ENCODE measurements at places on chromosomes 3 and 15. TPM values are rescaled to one million over a fixed set of nuclear protein-coding genes. Genes with fewer than 3 reads are reported as not detected.

The RARRES1 gene
- total RNA-seq: 111 TPM

The TMC3 gene
- 3.9 TPM for total RNA-seq

The DNAJC13 gene
- 62.3 TPM for total RNA-seq

The ECT2 gene
- total RNA-seq: 61.3 TPM

The NPAP1 gene
- not detected for total RNA-seq

The FBXO22 gene
- 67.7 TPM for total RNA-seq

The CCDC39 gene
- total RNA-seq: not detected

The INKA1 gene
- total RNA-seq: 4.6 TPM

The AGBL1 gene
- not detected for total RNA-seq

The HCLS1 gene
- 1.7 TPM for total RNA-seq

The MKRN3 gene
- total RNA-seq: under 0.01 TPM

The PP2D1 gene
- not detected for total RNA-seq

The PXK gene
- 14.2 TPM for total RNA-seq

The CX3CR1 gene
- under 0.01 TPM for total RNA-seq

The CEMIP gene
- 1,057 TPM for total RNA-seq

The THBS1 gene
- 5,888 TPM for total RNA-seq

The CD200R1 gene
- total RNA-seq: under 0.01 TPM

The LTK gene
- 0.19 TPM for total RNA-seq

The CHRM5 gene
- not detected for total RNA-seq

The ACTL6A gene
- total RNA-seq: 95.5 TPM

The SLC6A20 gene
- total RNA-seq: not detected

The XCR1 gene
- total RNA-seq: not detected

The PRR20G gene
- total RNA-seq: not detected

The ASB14 gene
- not detected for total RNA-seq

The PDCD10 gene
- 62.3 TPM for total RNA-seq

The BCHE gene
- 1.2 TPM for total RNA-seq

The CPNE9 gene
- not detected for total RNA-seq

The ERICH6 gene
- under 0.01 TPM for total RNA-seq

The TMEM39A gene
- 39.1 TPM for total RNA-seq

The ARNT2 gene
- 7.6 TPM for total RNA-seq

The CLEC3B gene
- total RNA-seq: 23.7 TPM

The KCNAB1 gene
- total RNA-seq: 4.8 TPM

The CCR5 gene
- not detected for total RNA-seq

The UACA gene
- total RNA-seq: 229 TPM

The C3orf49 gene
- not detected for total RNA-seq

The IL20RB gene
- 0.38 TPM for total RNA-seq

The LRTM1 gene
- total RNA-seq: not detected

The ZNF385D gene
- 0.96 TPM for total RNA-seq

The GMPPB gene
- total RNA-seq: 28.5 TPM

The EHD4 gene
- total RNA-seq: 22.8 TPM

The ZNF280D gene
- 18.8 TPM for total RNA-seq

The ARGFX gene
- not detected for total RNA-seq

The ZBTB20 gene
- total RNA-seq: 11.6 TPM

The CCR9 gene
- not detected for total RNA-seq

The CASR gene
- total RNA-seq: not detected

The TNIK gene
- 38.3 TPM for total RNA-seq

The RFTN1 gene
- total RNA-seq: 31.6 TPM

The SLC12A1 gene
- under 0.01 TPM for total RNA-seq

The SV2B gene
- total RNA-seq: not detected

The CHSY1 gene
- 84.7 TPM for total RNA-seq

The TRH gene
- under 0.01 TPM for total RNA-seq

The MORC1 gene
- total RNA-seq: not detected

The OR5K4 gene
- total RNA-seq: not detected

The MCF2L2 gene
- total RNA-seq: 0.56 TPM

The EFCC1 gene
- total RNA-seq: under 0.01 TPM

The GPR149 gene
- not detected for total RNA-seq

The PCNP gene
- total RNA-seq: 101 TPM

The SMAD6 gene
- total RNA-seq: 24.0 TPM
